T-helper 17 cell (primary cell): ENCODE measurements at places on chromosomes 4 and X.
A peak's percentile ranks its signal among the peaks of the same experiment; 100 is the strongest.

- no peaks in the 10 kb centered on the region for H3K36me3 ChIP-seq
- H3K27me3 ChIP-seq = peaks cover 4% of the 10 kb centered on the region
- no peak for DNase-seq
- H3K4me3 ChIP-seq = no peak overlapping the region
Measured at GRCh38 chrX:129233786-129234185, 289.5 kb downstream of the SMARCA1 start.

- DNase-seq = no peak
- H3K36me3 ChIP-seq = no peaks in the 10 kb centered on the region
- no peak overlapping the region for H3K27ac ChIP-seq
- H3K27me3 ChIP-seq = no peaks in the 10 kb centered on the region
- H3K4me1 ChIP-seq = no peaks in the 10 kb centered on the region
Measured at GRCh38 chrX:111168314-111168713, 72.3 kb downstream of the PAK3 start.

DNA sequence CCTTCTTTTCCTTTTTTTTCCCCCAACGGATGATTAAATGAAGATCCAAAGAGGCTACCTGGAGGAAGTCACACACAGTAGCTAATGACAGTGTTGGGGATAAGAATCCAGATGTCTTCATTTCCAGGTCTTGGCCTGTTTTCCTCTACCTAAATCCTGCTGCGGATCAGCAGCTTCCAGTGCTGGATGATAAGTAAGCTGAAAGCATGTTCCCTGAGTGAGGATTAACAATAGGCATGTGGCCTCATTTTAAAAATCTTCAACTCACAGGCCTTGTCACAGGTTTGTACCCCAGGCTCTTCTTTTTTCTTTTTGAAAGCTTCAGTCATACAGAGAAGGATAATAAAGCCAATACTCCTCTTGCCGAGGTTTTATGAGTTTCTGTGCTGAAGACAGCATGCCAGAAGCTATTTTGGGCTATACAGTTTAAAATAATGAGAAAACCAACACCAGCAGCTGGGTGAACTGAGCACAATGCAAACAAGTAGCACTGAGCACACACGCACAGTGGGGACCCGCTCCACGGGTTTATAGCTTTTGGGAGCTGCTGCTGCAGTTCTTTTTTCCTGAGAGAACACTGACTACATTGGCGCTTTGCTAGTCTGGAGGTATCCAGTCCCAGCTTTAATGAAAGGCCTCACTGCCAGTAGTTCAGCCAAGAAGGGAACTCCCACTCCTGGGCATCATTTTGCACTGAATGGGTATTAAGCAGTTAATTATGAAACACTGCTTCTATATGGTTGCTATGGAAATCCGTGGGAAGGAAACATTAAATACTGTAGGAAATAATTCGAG lies 184.2 kb upstream of the CTSO start:
- no peak for DNase-seq
- no peak overlapping the region for H3K4me3 ChIP-seq
- H3K4me1 ChIP-seq = no peaks in the 10 kb centered on the region
- H3K27me3 ChIP-seq = no peaks in the 10 kb centered on the region
- no peak overlapping the region for H3K27ac ChIP-seq

GRCh38 chr4:88442689-88443191 lies 14.2 kb upstream of the HERC5 start:
- H3K36me3 ChIP-seq = peaks cover 15% of the 10 kb centered on the region
- H3K4me1 ChIP-seq = peaks cover 10% of the 10 kb centered on the region
- no peaks in the 10 kb centered on the region for H3K27me3 ChIP-seq
- no peak overlapping the region for H3K27ac ChIP-seq
- no peak for DNase-seq
- H3K4me3 ChIP-seq = no peak overlapping the region

DNA sequence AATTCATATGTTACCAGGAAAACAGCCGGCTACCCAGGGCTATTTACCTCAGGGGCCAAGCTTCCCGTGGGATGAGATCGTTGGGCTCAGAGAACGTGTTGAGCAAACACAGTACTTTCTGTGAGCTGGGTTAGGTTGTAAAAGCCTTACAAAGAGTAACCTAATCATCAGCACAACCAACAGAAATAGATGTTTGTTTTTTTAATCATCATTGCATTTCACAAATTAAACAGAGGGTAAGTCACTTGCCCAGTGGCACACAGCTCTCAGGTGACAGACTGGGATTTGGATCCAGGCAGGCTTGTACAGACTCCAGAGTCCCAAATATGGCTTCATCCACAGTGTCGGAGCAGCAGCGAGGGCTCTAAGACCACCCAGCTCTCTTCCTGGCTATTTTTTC lies 20.1 kb downstream of the SPON2 start:
- peaks cover 41% of the 10 kb centered on the region for H3K27me3 ChIP-seq
- DNase-seq = no peak
- H3K36me3 ChIP-seq = no peaks in the 10 kb centered on the region
- no peak overlapping the region for H3K4me3 ChIP-seq
- H3K27ac ChIP-seq = no peak overlapping the region
- H3K4me1 ChIP-seq = no peaks in the 10 kb centered on the region

- H3K36me3 ChIP-seq = no peaks in the 10 kb centered on the region
Measured at GRCh38 chr4:95272797-95273196, 276.0 kb downstream of the UNC5C start.

- H3K27me3 ChIP-seq = no peaks in the 10 kb centered on the region
- H3K4me3 ChIP-seq = no peak overlapping the region
- H3K36me3 ChIP-seq = no peaks in the 10 kb centered on the region
- no peaks in the 10 kb centered on the region for H3K4me1 ChIP-seq
Measured at GRCh38 chr4:11618666-11619282, 190.1 kb upstream of the HS3ST1 start.

GRCh38 chr4:121791481-121791880 lies 9.6 kb upstream of the EXOSC9 start:
- peaks cover 61% of the 10 kb centered on the region for H3K27me3 ChIP-seq
- DNase-seq = no peak
- H3K4me3 ChIP-seq = no peak overlapping the region
- H3K27ac ChIP-seq = no peak overlapping the region
- peaks cover 2% of the 10 kb centered on the region for H3K36me3 ChIP-seq
- peaks cover 6% of the 10 kb centered on the region for H3K4me1 ChIP-seq

DNA sequence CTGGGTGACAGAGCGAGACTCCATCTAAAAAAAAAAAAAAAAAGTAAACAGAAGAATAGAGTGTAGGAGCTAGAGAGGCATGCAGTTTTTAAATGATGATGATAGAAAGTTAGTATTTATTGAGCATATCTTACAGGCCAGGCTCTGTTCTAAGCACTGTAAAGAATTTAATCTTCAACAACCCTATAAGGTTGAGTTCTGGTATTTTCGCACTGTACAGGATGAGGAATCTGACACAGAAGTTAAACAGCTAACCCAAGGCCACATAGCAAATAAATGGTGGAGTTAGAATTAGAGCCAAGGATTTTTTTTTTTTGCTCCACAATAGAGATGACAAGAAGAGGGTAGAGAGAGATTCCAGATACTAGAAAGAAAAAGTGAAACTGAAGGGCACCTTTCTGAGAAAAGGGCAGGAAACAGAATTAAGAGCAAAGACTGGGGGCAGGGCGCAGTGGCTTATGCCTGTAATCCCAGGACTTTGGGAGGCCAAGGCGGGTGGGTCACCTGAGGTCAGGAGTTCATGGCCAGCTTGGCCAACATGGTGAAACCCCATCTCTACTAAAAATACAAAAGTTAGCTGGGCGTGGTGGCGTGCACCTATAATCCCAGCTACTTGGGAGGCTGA lies 56.1 kb downstream of the KLHL5 start:
- H3K27me3 ChIP-seq = no peaks in the 10 kb centered on the region
- peak overlapping the region; percentile 91 for H3K27ac ChIP-seq

GRCh38 chrX:37993837-37994619 lies 12.3 kb upstream of the SYTL5 start:
- peak; percentile 5 for DNase-seq
- H3K36me3 ChIP-seq = no peaks in the 10 kb centered on the region
- no peak overlapping the region for H3K4me3 ChIP-seq
- H3K4me1 ChIP-seq = peaks cover 6% of the 10 kb centered on the region
- H3K27ac ChIP-seq = peak overlapping the region; percentile 69
- H3K27me3 ChIP-seq = no peaks in the 10 kb centered on the region

GRCh38 chrX:96771486-96771885 lies 86.8 kb downstream of the DIAPH2 start:
- peaks cover 7% of the 10 kb centered on the region for H3K4me1 ChIP-seq
- H3K36me3 ChIP-seq = peaks cover 4% of the 10 kb centered on the region
- no peaks in the 10 kb centered on the region for H3K27me3 ChIP-seq
- no peak overlapping the region for H3K4me3 ChIP-seq

DNA sequence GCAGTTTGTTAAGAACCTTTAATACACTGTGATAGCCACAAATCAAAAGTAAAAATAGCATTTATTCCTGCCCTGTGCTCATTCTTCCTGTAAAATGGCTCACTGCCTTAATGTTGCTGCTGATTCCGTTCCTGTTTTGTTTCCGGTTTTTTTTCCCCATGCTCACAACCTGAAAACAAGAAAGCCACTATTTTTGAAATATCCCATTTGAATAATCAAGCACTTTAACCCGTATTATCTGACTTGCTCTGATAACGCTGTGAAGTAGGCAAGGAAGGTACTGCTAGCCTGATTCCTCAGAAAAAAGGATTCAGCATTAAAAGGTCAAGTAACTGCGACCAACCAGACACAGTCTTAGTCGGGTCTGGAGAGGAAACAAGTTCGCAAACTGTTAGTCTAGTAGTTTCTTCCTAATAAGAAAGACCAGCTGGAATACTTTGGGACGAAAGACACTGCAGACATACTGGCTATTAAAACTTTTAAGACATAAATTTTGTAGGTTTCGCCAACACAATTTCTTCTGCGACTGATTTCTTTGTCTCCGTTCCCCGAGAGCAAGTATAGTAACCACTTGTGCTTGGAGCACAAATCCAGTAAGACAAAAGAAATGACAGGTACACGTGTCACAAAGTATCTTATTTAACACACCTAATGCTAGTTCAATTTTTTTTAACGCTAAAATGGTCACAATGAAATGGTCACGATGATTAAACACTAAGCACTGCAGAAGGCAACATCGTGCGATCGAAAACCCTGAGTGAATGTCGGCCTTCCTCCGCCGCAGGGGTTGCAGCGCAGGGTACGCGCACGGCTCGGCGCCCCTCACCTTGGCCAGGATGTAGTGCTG lies 802 bp downstream of the COX18 start:
- H3K4me1 ChIP-seq = peaks cover 31% of the 10 kb centered on the region
- no peaks in the 10 kb centered on the region for H3K27me3 ChIP-seq
- H3K27ac ChIP-seq = peak overlapping the region; percentile 99
- peak overlapping the region; percentile 95 for H3K4me3 ChIP-seq
- no peaks in the 10 kb centered on the region for H3K36me3 ChIP-seq
- no peak for DNase-seq

DNA sequence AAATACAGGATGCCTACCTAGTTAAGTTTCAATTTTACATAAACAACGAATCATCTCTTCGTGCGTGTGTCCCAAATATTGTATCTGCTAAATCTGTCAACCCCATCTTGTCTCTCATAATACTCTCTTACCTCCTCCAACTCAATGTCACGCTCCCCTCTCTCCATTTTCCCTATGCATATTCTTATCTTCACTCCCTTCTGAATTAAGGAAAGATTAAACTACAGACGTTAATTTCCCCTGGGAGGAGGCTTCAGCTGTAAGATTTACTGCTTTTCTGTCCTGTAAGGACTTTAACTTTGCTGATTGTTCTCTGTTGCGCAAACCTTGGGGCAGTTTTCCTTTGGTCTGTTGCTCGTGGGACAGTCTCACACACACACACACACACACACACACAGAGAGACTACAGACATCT lies 455 bp upstream of the ABCB7 start:
- H3K36me3 ChIP-seq = peaks cover 3% of the 10 kb centered on the region
- H3K27me3 ChIP-seq = no peaks in the 10 kb centered on the region
- H3K4me1 ChIP-seq = peaks cover 21% of the 10 kb centered on the region
- H3K27ac ChIP-seq = peak overlapping the region; percentile 100
- peak overlapping the region; percentile 99 for H3K4me3 ChIP-seq
- no peak for DNase-seq

- DNase-seq = no peak
- H3K4me3 ChIP-seq = no peak overlapping the region
- no peaks in the 10 kb centered on the region for H3K4me1 ChIP-seq
- peaks cover 38% of the 10 kb centered on the region for H3K27me3 ChIP-seq
Measured at GRCh38 chr4:122861172-122861943, 34.7 kb downstream of the FGF2 start.

DNA sequence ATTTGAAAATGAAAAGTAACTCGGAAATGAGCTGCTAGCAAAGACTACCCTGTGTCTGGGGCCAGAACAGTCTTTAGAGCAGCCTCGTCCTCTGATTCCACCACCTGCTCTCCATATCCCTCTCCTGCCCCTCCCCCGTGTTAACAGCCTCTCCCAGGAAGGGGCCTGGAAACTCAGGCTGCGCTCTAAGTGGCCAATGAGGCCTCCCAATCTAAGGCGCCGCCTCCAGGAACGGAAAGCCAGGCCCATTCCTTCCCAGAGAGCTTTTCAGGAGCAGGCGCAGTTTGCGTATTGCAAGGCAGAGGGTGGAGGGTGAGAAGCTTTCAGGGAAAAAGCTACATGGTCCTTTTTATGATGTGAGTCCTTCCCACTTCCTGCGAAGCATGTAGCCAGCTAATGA lies 31.2 kb downstream of the RS1 start:
- H3K27ac ChIP-seq = no peak overlapping the region
- H3K36me3 ChIP-seq = no peaks in the 10 kb centered on the region
- DNase-seq = no peak
- no peak overlapping the region for H3K4me3 ChIP-seq

GRCh38 chr4:184395971-184396391 lies 78.4 kb downstream of the IRF2 start:
- peaks cover 22% of the 10 kb centered on the region for H3K4me1 ChIP-seq
- no peak overlapping the region for H3K4me3 ChIP-seq
- no peak overlapping the region for H3K27ac ChIP-seq
- no peaks in the 10 kb centered on the region for H3K27me3 ChIP-seq
- no peak for DNase-seq

GRCh38 chrX:43956034-43956433 lies 17.2 kb downstream of the NDP start:
- no peak overlapping the region for H3K4me3 ChIP-seq
- H3K27me3 ChIP-seq = no peaks in the 10 kb centered on the region
- H3K4me1 ChIP-seq = peaks cover 5% of the 10 kb centered on the region
- H3K36me3 ChIP-seq = peaks cover 2% of the 10 kb centered on the region
- H3K27ac ChIP-seq = no peak overlapping the region

DNA sequence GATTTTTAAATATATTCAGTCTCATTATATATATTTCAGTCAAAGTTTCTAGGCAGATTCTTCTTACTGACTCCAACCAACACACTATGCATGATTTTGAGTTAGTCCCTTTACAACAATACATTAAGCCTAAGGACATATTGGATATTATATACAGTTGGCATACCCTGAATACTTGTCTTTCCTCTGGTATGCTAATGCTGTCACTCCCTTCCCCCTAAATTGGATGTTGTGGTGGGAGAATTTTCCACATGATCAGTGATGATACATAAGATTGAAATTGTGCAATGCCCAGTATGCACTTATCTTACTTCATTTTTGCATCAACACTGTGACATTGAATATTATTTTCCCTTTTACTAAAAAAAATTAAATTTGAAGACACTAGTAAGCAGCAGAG lies 935.2 kb downstream of the PCDH7 start:
- H3K4me1 ChIP-seq = no peaks in the 10 kb centered on the region
- H3K4me3 ChIP-seq = no peak overlapping the region
- H3K27me3 ChIP-seq = no peaks in the 10 kb centered on the region
- H3K36me3 ChIP-seq = no peaks in the 10 kb centered on the region
- no peak overlapping the region for H3K27ac ChIP-seq
